Activated CD8-positive, alpha-beta memory T cell treated with anti-CD3 and anti-CD28 coated beads for 1 hour (primary cell): ENCODE measurements at places on chromosomes 1 and 21.
A peak's percentile ranks its signal among the peaks of the same experiment; 100 is the strongest.

DNA sequence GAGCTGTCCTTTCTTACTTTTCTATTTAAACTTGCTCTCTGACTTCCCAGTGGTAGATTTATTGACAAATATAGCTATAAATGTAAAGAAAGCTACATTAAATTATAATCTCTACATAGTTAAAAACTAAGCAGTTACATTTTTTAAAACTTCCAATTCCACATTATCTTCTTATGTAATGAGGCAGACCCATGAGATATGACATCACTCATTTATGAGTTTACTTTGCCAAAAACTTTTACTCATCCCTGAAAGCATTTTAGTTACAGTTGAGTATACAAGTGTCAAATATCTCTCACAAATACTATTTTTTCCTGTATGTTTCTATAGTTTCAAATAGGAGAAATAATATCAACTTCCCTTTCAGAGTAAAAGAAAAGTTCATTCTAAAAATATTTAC is 3.8 kb downstream of the NMNAT2 start:
- DNase-seq: no peak

GRCh38 chr21:41898998-41899397 is 19.9 kb upstream of the PRDM15 start:
- no peak for DNase-seq

DNA sequence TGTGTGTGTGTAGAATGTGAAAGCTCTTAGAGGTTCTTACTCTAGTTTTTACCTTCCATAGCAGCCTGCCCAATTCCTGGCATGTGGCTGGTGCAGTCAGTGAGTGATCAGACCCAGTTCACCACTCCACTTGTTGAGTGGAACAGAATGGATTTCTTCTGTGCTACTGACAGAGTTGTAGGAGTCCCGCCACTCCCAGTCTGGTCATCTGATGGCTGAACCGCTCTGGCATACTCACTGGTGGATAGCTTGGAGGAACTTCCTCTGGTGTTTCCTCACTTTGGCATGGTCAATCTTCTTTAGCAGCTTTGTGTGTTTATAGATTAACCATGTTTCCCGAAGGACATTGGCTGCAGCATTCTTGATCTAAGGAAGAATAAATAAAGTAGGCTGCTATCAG is 106.7 kb upstream of the ADAR start:
- no peak for DNase-seq

DNA sequence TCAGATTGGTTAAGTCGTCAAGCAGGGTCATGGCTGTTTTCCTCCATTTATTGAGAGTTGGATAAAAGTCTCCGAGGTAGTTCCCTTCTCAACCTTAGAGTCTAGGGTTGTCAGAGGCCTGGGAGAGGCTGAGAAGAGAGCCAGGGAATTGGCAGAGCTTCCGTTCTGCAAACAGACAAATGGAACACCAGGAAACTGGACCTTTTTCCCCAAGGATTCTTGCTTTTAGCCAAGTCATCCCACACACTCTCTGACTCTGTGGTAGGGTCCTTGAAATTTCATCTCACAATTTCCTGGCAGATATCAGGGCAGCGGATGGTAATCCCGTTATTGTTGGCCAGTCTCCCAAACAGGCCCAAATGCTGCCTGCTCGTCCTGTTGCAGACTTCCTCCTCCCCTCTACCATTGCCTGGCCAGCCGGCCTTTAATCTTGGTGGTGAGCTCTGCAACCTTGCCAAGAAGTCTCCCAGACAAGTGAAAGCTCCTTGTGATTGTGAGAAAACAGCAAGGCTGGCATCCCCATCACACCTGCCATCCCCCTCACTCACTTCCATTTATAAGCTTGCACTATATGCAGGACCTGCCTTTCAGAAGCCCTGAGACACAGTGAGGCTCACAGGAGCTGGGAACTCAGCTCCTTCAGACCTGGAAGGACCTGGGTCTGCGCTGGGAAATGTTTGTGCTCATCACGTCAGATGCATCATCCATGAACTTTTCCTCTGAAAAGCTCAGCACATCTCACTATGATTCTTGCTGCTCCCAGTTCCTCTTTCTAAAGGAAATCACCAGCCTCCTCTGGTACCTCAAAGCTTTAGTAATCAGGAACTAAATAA is 13.7 kb upstream of the SRP9 start:
- no peak for DNase-seq

DNA sequence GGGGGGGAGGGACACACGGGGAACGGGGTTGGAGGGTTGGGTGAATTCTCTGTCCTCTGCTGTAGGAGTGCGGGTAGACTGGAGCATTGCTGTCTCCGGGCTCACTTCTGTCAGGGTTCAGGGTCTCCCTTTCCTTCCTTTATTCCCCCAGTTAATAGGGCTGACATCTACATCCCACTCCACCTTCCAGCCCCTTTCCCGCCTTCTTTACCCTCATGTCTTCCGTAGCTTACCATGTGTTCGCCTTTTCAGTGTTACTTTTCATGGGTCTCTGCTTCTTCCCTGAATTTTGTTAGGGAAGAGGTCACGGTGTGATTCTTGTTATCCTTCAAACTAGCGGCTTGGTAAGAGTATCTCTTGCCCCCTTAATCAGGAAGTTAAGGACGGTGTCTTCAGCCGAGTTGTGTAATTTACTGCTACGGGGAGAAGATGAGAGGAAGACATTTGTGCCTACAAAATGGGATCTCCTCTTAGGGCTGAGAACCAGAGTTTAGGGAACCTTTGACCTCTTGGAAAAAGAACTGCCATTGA is 917 bp downstream of the RAP1A start:
- DNase-seq: no peak

DNA sequence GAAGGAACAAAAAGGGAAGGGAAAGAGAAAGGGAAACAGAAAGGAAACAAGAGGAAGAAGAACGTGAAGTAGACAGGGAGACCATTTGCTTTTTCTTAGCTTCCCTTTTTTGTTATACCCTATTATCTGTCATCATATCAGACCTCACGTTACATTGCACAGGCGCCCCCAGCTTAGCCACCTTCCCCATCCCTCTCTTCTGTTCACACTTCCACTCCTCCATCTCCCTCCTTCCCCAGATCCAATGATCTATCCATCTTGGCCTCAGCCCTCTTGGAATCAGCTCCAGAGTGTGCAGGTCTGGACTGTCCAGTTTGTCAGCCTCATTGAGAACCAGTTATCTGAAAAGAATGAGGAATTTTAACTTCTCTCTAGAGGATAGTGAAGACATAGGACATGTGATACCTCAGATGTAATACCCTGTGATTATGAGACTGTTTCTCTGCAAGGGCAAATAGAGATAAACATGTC is 101.1 kb upstream of the ERRFI1 start:
- no peak for DNase-seq

- DNase-seq: no peak
These were observed 72.4 kb downstream of the ZNF281 start for GRCh38 chr1:200337410-200337809.

DNA sequence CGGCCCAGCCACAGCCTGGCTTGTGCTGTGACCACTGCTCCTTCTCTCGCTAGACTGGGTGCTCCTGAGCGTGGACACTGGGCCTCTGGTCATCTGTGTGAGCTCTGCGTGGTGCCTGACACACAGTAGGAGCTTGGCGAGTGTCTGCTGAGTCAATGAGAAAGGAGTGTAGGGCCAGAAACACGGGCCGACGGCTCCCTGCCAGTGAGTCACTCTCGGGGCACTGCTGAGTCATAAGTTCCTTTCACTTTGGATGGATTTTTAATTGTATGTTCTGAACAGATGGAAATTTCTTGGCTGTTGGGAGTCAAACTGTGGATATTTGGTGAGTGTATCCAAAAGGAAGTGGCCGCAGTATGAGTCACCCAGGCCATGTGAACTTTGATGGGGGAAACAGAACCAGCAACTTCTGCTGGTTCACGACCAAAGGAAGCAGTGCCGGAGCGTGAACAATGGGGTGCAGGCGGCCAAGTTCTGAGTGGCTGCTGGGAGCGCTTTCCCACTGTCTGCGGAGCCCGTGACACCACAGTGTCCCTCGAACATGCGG is 41.0 kb upstream of the COL18A1 start:
- no peak for DNase-seq

DNA sequence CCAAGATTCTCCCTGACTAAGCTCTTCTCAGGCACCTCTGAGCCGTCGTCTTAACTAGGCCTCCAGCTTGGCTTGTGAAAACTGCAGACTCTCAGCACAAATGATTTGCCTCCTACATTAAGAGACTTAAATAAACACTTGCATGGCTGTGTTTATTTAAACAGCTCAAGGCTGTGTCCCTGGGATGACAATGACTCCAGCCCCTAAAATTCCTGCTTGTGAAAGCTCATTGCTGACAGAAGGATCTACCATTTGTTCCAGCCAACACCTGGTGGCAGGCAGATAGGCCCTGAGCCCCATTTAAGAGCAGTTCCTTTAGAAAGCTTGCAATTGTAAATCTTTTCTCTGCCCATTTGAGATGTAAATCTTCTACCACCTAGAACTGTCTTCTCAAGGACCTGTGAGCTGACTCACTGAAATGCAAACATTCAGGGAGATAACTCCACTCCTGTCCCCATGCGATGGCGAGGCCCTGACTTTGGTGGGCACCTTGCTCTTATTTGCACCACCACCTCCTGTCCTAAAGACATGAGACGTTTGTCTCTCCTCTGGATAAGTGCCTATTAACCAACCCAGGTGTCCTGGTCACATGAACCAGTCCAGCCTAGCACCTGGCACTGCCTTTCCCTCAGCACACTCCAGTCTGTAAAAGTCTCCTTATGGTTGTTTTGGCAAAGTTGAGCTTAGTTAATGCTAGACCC is 15.1 kb upstream of the PCP4 start:
- no peak for DNase-seq

GRCh38 chr1:53046930-53047329 is 15.1 kb upstream of the PODN start:
- no peak for DNase-seq

GRCh38 chr1:151819976-151820623 is 11.5 kb downstream of the RORC start:
- no peak for DNase-seq

- DNase-seq: no peak
These were observed 850.2 kb upstream of the ADAMTS5 start for GRCh38 chr21:27817074-27817473.

DNA sequence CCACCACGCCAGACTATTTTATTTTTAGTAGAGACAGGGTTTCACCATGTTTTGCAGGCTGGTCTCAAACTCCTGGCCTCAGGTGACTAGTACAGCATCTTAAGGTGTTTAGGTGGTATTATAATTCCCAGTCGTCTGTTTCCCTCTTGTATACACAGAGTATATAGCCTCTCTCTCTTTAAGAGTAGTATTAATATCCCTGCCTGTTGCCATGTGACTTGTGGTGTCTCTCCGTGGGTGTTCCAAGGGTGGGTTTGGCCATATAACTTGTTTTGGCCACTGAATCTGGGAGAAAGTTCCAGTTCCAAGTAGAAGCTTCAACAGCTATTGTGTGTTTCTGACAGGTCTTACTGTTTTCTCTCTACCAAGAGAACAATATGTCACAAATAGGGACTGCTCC is 29.6 kb downstream of the EPS15 start:
- DNase-seq: no peak

GRCh38 chr1:23169195-23169575 is 529 bp upstream of the LUZP1 start:
- DNase-seq: no peak

DNA sequence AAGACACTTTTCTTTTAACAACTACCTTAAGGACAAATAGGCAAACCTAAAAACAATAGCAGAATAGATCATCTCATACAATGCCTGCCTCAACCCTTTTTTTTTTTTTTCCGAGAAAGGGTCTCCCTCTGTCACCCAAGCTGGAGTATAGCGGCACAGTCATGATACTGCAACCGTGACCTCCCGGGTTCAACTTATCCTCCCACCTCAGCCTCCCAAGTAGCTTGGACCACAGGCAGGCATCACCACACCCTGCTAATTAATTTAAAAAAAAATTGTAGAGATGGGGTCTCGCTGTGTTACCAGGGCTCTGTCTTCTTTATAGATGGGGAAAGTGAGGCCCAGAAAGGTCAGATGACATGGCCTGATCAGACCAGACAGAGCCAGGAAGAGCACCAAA is 7.9 kb downstream of the SH3BGRL3 start:
- DNase-seq: no peak

DNA sequence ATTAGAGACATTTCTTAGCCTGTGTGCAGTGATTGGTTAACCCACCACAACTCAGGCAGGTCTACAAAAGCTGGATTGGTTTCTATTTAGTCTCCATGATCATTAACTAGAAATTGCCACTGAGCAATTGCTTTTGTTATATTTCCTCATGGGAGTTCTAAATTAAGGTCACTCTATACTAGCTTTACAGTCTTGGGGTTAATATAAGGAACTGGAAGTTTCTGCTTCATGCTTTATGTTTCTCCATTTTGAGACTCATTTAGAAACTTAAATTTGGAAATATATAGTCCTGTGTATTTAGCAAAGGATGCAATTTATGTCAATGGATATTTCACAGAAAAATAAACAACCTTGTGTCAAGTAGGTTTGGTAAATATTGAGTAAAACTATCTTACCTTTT is 137.5 kb downstream of the HLX start:
- no peak for DNase-seq

GRCh38 chr1:205240569-205240968 is 12.8 kb downstream of the TMCC2 start:
- DNase-seq: no peak

DNA sequence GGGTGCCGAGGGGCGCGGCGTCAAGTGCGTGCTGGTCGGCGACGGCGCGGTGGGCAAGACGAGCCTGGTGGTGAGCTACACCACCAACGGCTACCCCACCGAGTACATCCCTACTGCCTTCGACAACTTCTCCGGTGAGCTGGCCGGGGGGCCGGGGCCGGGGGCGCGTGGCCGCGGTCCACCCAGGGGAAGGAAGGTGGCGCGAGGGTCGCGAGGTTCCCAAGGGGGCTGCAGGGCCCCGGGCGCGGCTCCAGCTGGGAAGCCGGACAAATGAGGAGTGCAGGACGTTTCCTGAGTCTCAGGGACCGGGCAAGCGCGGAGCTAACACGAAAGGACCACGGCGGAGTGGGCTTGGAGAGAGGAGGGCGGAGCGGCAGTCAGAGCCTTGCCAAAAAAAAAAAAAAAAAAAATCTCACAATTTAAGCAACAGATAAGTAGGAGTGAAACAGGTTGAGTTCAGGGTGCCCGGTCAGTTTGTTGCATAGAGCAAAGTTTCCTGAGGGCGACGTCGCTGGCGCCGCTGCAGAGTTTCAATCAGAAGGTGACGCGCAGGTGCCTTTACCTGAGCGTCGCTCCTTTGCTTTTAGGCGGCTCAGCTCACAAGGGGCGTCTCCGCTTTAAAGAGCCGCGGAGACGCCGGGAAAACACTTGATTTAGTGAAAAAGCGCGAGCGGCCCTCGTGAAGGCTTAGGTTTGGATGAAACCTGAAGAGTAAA is 750 bp downstream of the RHOU start:
- peak; percentile 6 for DNase-seq
